Osteocyte (in vitro differentiated cells): ENCODE measurements at places on chromosomes 2 and 18. TPM values are rescaled to one million over a fixed set of nuclear protein-coding genes. Genes with fewer than 3 reads are reported as not detected.

Gene MORN2
- 12.8 and 16.9 TPM in 2 replicates for total RNA-seq

Gene ST6GAL2
- 132 and 139 TPM in 2 replicates for total RNA-seq

Gene KIF5C
- 10.2 and 10.7 TPM in 2 replicates for total RNA-seq

Gene ARHGEF4
- 2.6 and 3.2 TPM in 2 replicates for total RNA-seq

Gene SPTBN1
- 248 and 251 TPM in 2 replicates for total RNA-seq

Gene LBX2
- 1.0 and 1.1 TPM in 2 replicates for total RNA-seq
